H1 (cell line): ENCODE measurements at places on chromosomes 11 and 22. TPM values are rescaled to one million over a fixed set of nuclear protein-coding genes. Genes with fewer than 3 reads are reported as not detected.

The GSTT2B gene
- 13.3 and 13.5 TPM in 2 replicates for polyA plus RNA-seq

The DERL3 gene
- polyA plus RNA-seq, result 19.5 and 27.8 TPM in 2 replicates

The C22orf15 gene
- 4.2 and 6.9 TPM in 2 replicates for polyA plus RNA-seq

DNA sequence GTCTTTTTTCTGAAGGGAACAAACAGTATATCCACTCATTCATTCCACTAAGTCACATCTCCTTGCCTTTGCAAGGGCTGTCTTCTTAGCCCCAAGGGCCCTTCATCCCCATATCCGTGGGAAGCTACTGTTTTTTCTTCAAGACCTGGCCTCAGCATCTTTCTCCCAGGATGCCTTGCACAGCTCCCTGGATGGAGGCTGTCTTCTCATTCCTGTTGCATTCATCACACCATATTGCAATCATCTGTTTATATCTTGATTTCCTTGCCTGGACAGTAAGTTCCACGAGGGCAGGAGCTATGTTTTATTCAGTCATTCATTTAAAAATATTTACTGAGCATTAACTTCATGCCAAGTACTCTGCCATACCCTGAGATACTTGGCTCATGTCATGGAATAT lies 29.3 kb upstream of the NECTIN1 start:
- DNase-seq, result no peak
- peaks cover 1% of the 10 kb centered on the region for H3K4me1 ChIP-seq
- no peak overlapping the region for H3K27ac ChIP-seq
- no peak overlapping the region for H3K4me3 ChIP-seq

The TPH1 gene
- 0.08 and 0.09 TPM in 2 replicates for polyA plus RNA-seq

The ELMOD1 gene
- polyA plus RNA-seq, result 0.47 and 0.63 TPM in 2 replicates
